ENCODE measurements at places on chromosomes 16 and 17.

GRCh38 chr17:76872221-76872873 lies 4.1 kb downstream of the MGAT5B start:
- peaks cover 3% of the 10 kb centered on the region for H3K36me3 ChIP-seq
- peaks cover 28% of the 10 kb centered on the region for H3K27me3 ChIP-seq
- no peak for DNase-seq
- H3K27ac ChIP-seq = no peak overlapping the region

GRCh38 chr17:18158022-18158600 lies 25.5 kb upstream of the ALKBH5 start:
- peaks cover 7% of the 10 kb centered on the region for H3K4me1 ChIP-seq
- no peaks in the 10 kb centered on the region for H3K36me3 ChIP-seq
- no peaks in the 10 kb centered on the region for H3K27me3 ChIP-seq
- H3K4me3 ChIP-seq = peak overlapping the region; percentile 86

DNA sequence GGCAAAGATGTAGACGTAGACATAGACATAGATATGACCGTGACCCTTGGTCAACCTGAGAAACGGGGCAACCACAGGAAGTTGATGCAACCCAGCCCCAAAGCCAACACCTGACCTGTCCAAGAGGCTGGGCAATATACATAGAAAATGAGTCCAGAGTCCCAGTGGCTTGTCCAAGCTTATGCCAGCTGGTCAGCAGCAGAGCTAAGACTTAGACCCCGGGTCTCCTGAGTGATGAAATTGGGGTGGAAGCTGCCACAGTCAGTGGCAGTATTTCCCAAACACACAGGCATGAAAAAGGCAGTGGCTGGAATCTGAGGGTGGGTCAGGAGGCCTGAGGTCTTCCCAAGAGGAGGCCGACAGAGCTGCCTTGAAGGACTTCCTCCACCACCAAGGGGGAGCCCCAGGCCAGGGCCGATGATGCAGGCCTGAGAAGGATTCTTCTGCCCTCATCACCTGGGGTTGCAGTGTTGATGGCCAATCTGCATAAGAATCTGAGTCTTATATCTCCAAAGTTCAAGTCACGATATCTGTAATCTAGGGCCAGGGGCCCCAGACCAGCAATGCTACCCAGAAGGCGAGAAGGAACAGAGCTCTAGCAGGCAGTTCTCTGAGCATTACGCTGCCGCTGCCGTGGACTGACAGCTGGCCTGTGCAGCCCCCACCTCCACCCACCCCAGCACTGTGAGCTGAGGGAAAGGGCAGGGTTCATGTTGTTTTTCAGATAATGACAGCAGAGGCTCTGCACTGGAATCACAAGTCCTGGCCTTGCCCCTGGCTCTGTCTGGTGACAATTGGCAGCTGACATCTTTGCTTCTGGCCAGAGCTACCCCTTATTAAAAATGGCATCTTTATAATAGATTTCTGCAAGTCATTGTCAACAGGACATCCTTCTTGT lies 72.7 kb downstream of the GNAO1 start:
- H3K27ac ChIP-seq = no peak overlapping the region
- peaks cover 8% of the 10 kb centered on the region for H3K27me3 ChIP-seq
- no peak overlapping the region for H3K4me3 ChIP-seq
- no peak for DNase-seq

- DNase-seq = no peak
- peaks cover 33% of the 10 kb centered on the region for H3K4me1 ChIP-seq
- peak overlapping the region; percentile 88 for H3K27ac ChIP-seq
- no peaks in the 10 kb centered on the region for H3K27me3 ChIP-seq
- peak overlapping the region; percentile 92 for H3K4me3 ChIP-seq
- no peaks in the 10 kb centered on the region for H3K36me3 ChIP-seq
Observed at GRCh38 chr16:53055541-53056391, 975 bp downstream of the CHD9 start.

- no peak overlapping the region for H3K4me3 ChIP-seq
- peaks cover 4% of the 10 kb centered on the region for H3K4me1 ChIP-seq
- H3K27me3 ChIP-seq = no peaks in the 10 kb centered on the region
- no peak overlapping the region for H3K27ac ChIP-seq
- DNase-seq = no peak
- H3K36me3 ChIP-seq = peaks cover 9% of the 10 kb centered on the region
Observed at GRCh38 chr17:49633250-49633649, 44.6 kb downstream of the SPOP start.

- no peak overlapping the region for H3K27ac ChIP-seq
- peaks cover 13% of the 10 kb centered on the region for H3K36me3 ChIP-seq
- no peak overlapping the region for H3K4me3 ChIP-seq
- no peak for DNase-seq
- no peaks in the 10 kb centered on the region for H3K27me3 ChIP-seq
- no peaks in the 10 kb centered on the region for H3K4me1 ChIP-seq
Observed at GRCh38 chr16:17155485-17155884, 315.3 kb downstream of the XYLT1 start.

DNA sequence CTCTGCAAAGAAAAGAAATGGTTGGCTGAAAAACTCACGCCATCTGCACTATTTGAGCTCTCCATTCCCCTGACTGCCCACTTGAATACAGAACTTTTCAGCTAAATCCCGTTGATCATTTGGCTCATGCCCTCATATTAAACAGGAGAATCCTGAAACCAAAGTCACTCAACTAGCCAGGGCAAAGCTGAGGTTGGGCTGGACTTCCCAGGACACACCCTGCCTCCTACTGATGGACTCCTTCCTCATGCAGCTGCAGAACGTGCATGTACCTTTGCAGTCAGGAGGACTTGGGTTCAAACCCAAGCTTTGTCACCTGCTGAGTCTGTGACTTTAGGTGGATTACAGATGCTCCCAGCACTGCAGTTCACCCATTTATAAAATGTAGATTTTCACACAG lies 7.7 kb downstream of the ASIC2 start:
- no peak overlapping the region for H3K4me3 ChIP-seq
- no peak for DNase-seq
- no peak overlapping the region for H3K27ac ChIP-seq
- no peaks in the 10 kb centered on the region for H3K36me3 ChIP-seq

- H3K36me3 ChIP-seq = peaks cover 5% of the 10 kb centered on the region
- H3K4me3 ChIP-seq = no peak overlapping the region
- no peak for DNase-seq
- H3K27me3 ChIP-seq = no peaks in the 10 kb centered on the region
Observed at GRCh38 chr16:3702082-3702481, 15.2 kb downstream of the TRAP1 start.

- peaks cover 4% of the 10 kb centered on the region for H3K4me1 ChIP-seq
- no peak overlapping the region for H3K4me3 ChIP-seq
- no peaks in the 10 kb centered on the region for H3K36me3 ChIP-seq
- DNase-seq = no peak
- no peaks in the 10 kb centered on the region for H3K27me3 ChIP-seq
- H3K27ac ChIP-seq = no peak overlapping the region
Observed at GRCh38 chr16:86986136-86986535, 331.1 kb downstream of the C16orf95 start.

GRCh38 chr16:81734632-81735434 lies 44.3 kb upstream of the PLCG2 start:
- H3K4me3 ChIP-seq = no peak overlapping the region
- peaks cover 2% of the 10 kb centered on the region for H3K27me3 ChIP-seq
- DNase-seq = no peak
- H3K4me1 ChIP-seq = peaks cover 10% of the 10 kb centered on the region
- no peak overlapping the region for H3K27ac ChIP-seq

DNA sequence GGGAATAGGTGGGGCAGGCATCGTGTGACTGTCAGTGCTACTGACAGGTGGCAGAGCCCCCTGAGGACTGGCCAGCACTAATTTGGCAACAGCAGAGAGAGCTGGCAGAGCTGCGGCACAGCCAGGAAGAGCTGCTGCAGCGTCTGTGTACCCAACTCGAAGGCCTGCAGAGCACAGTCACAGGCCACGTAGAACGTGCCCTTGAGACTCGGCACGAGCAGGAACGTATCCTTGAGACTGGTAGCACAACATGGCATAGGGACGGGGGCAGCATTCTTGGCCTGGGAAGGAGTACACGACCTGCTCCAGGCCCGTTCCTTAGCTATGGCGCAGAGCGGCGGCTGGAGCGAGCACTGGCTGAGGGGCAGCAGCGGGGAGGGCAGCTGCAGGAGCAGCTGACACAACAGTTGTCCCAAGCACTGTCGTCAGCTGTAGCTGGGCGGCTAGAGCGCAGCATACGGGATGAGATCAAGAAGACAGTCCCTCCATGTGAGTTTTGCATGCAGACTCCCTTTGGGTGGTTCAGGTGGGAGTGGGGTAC lies 3.0 kb upstream of the NRN1L start:
- DNase-seq = no peak
- H3K4me3 ChIP-seq = no peak overlapping the region
- no peak overlapping the region for H3K27ac ChIP-seq

DNA sequence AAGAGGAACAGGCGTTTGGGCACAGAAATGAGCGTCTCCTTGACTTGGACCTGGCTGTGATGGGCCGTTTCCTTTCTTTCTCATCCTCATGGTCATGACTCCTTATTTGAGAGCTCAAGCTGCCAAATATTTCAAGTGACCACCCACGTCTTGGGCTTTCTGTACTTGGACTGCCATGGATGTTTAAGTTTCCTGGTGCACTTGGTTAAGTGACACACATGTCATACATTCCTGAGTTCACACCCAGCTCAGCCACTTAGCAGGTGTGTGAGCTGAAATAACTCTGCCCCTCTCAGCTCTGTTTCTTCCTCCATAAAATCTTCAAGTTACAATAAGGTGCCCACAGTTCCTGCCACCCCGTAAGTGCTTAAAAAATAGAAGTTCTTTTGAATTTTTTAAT lies 114.5 kb downstream of the CLEC16A start:
- H3K36me3 ChIP-seq = peaks cover 52% of the 10 kb centered on the region
- no peak overlapping the region for H3K4me3 ChIP-seq
- DNase-seq = no peak
- peak overlapping the region; percentile 71 for H3K27ac ChIP-seq
- no peaks in the 10 kb centered on the region for H3K27me3 ChIP-seq
- H3K4me1 ChIP-seq = peaks cover 75% of the 10 kb centered on the region

GRCh38 chr16:55077266-55077665 lies 146.6 kb downstream of the IRX5 start:
- no peaks in the 10 kb centered on the region for H3K27me3 ChIP-seq
- H3K27ac ChIP-seq = no peak overlapping the region
- no peaks in the 10 kb centered on the region for H3K36me3 ChIP-seq
- no peaks in the 10 kb centered on the region for H3K4me1 ChIP-seq

Measured in T-helper 2 cell treated with Interferon-gamma antibody and Interleukin-4, amounts not matched to agents 5 μg/mL and 100 μg/mL, for 36 hours (primary cell).